Stimulated activated CD8-positive, alpha-beta memory T cell treated with anti-CD3 and anti-CD28 coated beads, Interleukin-15, amount 100 ng/mL, for 4 hours (primary cell): ENCODE measurements at places on chromosomes 4 and X.

DNA sequence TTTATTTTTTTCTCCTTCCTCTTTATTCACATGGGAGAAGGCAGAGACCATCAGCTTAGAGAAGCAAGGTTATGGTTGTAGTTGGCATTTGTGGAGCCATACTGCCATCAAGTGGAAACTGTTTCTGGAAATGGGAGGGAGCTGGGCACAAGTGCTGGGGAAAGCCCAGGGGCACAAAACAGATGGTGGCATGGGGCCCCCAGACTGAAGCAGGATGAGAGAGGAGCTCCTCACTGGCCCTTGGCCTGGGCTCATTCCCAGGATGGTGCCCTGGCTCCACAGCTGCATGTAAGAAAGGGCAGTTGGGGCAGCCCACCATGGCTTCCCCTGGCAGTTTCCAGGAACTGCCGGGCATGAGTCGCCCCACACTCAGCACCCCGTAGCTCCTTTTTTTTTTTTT, 59.2 kb downstream of the NBDY start:
- DNase-seq = no peak

DNA sequence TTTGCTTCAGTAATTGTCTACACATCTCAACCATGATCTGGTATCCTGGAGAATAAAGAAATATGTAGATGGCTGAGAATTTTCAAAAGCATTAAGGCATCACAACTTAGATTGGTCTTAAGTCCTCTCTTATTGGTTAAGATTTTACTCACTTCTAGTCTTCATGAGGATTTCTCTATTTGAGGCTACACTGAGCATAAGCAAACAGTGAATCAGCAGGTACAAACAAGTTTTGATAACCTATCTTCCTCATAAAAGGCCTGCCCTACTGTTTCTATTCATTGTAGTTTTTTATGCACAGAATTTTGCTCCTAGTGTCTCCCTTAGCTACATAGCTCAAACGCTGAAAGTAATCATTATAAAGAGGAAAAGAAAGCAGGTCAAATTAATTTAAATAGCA, 460.7 kb upstream of the RPS6KA3 start:
- no peak for DNase-seq

DNA sequence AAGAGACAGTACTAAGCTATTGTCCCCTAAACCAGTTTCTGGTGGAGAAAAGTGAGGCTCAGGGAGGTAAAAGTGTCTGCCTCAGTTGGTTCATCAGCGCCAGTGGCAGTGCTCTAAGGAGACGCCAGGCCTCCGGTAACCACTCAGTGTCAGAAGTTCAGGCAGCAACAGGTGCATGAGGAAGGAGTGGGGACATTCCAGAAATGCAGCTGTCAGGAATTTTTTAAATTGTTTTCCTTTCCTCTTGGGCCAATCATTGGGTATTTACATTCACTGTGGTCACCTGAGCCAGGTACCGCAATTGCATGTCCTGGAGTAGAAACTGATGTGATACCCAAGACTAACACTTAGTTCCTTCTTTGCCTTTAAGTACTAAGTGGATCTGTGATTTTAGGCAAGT, 40.2 kb upstream of the HS3ST1 start:
- no peak for DNase-seq

GRCh38 chrX:20479896-20480295, 213.2 kb upstream of the RPS6KA3 start:
- no peak for DNase-seq

DNA sequence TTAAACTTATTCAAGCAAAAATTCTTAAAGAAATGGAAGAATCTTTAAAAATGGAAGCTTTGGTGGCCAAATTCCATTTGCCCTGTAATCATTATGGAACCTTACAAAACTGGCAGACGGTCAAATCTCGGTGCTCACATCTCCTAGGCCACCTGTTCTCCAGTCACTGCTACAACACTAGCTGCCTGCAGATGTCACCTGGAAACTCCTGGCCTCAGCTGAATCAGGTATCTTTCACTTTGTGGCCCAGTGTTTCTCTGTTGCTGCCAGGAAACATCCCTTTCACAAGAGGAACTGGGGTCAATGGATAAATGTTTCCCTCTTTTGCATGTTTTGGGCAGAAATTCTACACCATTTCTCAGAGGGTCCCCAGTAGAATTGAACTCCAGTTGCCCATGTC, 4.2 kb upstream of the CXCL3 start:
- DNase-seq = no peak
